ENCODE measurements at places on chromosomes 3 and 15.

DNA sequence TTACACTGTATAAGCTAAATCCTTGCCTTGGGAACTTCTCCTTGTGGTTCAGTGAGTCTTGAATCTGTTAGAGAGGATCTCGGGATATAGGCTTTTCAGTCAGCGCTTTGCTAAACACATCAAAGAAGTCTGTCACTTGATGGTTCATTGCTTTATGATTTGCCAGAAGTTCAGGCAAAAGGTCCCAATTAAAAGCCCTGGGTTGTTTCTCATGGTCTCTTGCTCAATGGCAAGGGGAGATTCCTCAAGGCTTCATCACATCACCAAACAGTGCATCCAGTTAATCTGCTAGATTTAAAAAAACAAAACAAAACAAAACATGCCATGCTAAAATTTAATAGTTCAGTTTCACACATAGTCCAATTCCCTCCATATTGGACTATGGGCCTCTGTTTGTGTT, 114.8 kb downstream of the FILIP1L start:
- DNase-seq = no peak

- no peak for DNase-seq
Observed at GRCh38 chr3:194961571-194961970, 275.9 kb downstream of the FAM43A start.

DNA sequence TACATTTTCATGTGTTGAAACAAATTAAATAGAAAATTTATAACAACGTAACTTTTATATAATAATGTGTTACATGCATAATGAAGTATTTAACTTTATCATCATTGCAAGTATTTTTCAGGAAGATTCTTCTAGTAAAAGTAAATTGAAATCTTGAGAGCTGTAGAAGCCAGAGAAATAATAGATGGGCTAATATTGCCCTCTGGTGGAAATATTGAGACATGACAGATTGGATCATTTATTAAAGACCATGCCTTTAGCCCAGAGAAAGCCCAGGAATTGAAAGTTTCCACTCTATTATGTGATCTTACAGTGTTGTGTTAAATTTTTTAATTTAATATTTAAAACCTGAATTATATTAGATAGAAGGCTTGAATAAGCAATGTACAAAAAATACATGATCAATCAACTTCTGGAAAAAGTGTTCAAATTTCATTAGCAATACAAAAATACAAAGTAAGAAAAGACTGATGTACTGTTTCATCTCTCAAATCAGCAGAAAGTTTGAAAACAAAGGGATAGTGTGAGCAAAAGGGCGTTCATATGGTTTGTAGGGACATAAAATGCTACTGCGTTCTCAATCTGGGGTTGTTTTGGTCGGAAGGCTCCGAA, 52.7 kb upstream of the SPTSSB start:
- peak; percentile 26 for DNase-seq

DNA sequence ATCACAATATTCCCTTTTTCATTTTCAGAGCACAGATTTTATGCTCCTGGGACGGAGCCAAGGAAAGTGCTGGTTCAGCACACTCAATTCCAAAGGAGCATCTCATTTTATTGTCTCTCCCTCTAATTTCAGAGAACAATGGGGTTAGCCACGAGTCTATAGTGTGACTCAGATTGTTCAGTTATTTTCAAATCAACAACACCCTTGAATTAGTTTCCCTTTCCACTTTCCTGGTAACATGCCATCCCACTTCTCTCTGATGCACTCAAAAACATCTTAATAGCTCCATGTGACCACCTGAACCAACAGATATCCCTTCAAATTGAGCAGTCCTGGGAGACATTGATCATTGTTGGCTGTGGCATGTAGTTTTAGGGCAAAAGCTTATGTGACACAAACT, 389.7 kb upstream of the MDFIC2 start:
- DNase-seq = no peak

DNA sequence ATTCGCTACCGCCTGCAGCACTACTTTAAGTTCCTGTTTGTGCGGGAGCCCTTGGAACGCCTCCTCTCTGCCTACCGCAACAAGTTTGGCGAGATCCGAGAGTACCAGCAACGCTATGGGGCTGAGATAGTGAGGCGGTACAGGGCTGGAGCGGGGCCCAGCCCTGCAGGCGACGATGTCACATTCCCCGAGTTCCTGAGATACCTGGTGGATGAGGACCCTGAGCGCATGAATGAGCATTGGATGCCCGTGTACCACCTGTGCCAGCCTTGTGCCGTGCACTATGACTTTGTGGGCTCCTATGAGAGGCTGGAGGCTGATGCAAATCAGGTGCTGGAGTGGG, 995 bp downstream of the CHST14 start:
- no peak for DNase-seq

DNA sequence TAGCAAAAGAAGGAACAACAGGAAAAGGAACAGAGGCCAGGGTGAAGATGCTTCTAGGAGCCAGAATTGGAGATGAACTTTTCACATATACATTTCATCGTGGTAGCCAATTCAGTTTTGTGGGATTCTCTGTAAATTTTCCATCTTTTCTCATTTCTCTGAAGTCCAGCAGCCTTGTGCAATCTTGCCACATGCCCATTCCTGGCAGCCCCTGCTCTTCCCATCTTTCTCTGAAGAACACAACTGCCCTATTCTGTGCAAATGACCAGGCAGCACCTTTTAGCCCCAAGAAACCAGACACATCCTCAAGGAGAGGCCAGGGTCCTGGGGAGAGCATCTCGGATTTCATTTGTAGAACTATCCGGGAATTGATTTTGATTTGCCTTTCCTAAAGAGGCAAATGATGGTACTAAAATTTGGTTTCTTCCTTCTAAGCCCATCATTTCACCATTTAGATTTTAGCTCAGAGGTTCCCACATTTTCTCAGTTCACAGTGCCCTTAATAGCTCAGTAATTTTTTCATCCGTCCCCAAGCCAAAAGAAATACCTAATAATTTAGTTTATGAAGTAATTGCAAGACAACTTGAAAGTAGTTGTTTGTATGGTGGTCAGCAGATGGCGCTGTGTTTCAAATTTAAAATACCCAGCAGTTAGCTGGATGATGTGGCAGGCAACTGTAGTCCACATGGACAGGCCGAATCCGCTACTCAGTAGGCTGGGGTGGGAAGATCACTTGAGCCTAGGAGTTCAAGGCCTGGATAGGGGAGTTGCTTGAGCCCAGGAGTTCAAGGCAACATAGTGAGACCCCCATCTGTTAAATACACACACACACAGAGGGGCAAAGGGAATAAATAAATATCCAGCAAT, 61.3 kb upstream of the ACKR4 start:
- peak; percentile 84 for DNase-seq

- DNase-seq = peak; percentile 77
Observed at GRCh38 chr15:38514601-38515000, 50.0 kb downstream of the RASGRP1 start.

DNA sequence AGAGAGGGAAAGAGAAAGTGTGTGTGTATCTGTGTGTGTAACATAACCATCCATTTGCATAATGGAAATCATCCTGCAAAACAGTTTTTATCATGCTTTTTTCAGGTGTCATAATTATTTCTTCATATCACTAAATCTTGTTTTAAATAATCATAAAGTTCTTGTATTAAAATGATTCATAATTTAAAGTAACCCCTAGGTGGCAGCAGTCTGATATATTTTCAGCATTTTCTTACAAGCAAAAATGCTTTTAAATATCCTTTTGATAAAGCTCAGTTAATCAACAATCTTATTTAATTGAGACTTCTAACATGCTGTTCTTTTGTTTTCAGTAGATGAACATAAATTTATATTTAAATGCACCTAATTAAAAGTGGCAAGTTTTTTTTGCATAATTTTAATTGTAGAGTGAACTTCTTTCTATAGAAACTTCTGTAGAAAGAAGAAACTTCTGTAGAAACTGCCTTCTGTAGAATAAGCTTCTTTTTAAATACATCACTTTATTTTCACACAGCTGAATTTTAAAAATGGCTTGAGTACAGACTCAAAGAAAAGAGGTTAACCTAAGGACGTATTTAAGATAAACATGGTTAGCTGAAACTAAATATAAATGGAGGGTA, 72.5 kb downstream of the OPA1 start:
- DNase-seq = peak; percentile 36
